ENCODE measurements at places on chromosomes 11 and 22.

- DNase-seq, result no peak
Measured at GRCh38 chr11:93067881-93068390, 98.5 kb downstream of the MTNR1B start.

DNA sequence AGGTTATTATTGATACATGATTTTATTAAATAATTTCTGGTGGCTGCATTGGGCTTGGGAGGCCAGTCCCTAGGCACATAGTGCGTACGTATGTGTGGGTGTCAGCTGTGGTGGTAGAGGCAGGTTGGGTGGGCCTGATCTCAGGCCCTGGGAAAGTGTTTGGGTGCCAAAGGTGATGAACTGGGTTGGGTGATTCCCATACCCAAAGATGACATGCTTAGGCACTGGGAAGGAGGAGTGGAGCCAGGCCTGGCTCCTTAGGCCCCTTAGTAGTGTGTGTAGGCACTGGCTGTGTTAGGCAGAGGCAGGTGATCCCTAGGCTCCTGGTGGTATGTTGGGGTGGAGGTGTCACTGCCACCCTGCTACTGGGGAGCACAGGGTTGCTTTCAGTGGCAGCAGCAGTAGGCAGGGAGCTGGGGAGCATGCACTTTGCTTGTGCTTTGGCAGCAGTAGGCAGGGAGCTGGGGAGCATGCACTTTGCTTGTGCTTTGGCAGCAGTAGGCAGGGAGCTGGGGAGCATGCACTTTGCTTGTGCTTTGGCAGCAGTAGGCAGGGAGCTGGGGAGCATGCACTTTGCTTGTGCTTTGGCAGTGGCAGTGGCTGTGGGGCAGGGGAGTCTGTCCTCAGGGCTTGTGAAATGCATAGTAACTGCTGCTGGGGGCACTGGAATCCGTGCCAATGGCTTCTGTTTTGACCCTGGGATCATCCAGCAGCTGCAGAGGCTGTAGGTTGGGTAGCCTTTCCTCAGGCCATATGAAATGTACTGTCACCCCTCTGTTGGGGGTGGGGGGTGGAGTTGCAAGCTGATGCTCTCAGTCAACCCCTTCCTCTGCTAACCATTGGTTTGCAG is 84.4 kb downstream of the RRM1 start:
- DNase-seq, result no peak

GRCh38 chr11:95923439-95923727 is 524 bp downstream of the MTMR2 start:
- DNase-seq, result no peak

GRCh38 chr22:48699511-48699910 is 1128.2 kb downstream of the BRD1 start:
- DNase-seq, result no peak

DNA sequence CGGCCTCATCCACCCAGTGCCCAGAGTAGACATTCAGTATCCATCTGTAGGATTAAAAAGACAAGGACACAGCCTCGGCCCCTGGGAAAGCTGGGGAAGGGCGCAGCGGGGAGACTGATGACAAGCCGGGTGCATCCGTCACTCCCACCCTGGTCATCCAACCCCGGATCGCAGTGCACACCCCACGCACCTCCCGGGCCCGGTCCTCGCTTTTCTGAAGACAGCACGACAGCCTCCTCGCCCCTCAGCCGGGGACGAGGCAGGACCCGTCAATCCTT is 1.1 kb downstream of the FCHSD2 start:
- no peak for DNase-seq

- no peak for DNase-seq
Measured at GRCh38 chr11:27203077-27203647, 159.9 kb downstream of the CCDC34 start.

GRCh38 chr22:42811459-42811858 is 45.6 kb downstream of the ARFGAP3 start:
- peak; percentile 75 for DNase-seq

DNA sequence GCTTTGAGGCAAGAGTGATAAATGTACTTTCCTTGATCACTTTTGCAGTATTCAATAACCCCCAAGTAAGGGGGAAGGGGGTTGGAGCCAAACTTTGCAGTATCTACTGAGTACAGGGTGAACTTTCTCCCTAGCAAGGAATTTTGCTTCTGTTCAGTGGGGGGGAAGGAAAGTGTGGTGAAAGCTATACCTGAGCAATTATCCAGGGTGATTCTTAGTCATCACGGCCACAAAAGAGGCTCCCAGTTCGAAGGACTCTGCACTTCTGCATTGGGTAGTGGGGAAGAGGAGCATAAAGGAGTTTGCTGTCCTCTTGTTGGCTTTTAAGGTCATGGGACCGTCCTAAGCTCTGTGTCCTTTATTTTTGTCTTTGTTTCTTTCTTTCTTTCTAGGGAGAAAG is 346.5 kb upstream of the SYN3 start:
- DNase-seq, result no peak

DNA sequence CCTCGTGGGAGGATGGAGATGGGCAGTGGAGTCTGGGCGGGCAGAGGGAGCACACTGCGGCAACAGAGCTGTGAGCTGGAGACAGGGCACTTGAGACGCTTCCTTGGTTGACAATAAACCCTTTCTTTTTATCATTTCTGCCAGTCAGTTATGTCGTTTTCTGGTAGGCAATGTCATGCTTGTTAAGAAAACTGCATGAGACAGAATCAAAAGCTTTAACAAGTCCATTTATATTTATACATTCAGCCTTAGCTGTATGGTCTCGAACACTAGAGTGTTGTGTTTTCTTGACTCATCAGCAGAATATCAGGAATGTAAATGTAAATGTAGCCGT is 31.9 kb downstream of the PPFIA1 start:
- no peak for DNase-seq

- DNase-seq, result no peak
Measured at GRCh38 chr11:132719684-132720083, 812.6 kb downstream of the OPCML start.

GRCh38 chr22:23752090-23752691 is 1.3 kb upstream of the ZNF70 start:
- DNase-seq, result no peak

DNA sequence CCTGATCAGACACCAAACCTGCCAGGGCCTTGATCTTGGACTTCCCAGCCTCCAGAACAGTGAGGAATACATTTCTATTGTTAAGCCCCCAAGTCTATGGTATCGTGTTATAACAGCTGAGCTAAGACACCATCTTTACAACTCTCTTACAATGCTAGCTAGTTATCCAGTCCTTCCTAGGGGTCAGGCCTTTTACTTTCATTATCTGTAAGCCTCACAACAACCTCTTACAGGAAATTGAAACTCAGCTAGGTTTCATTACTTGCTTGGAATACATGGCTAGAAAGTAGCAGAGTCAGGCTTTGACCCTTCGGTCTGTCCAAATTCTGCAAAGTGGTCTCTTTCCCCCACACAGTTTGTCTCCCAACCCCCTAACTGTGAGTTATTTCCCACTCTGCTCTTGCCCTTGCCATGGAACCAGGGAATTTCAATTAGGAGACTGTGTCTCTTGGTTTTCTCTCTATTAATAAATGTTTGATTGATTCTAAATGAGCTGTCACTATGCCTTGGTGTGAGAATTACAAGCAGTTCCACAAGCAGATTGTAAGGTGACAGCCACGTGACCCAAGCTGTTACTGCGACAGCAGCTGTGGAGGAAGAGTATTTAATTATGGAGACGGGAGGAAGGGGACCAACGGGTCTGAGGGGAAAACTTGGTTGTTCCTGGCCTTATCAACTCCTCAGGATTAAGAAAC is 38.4 kb upstream of the CLMP start:
- DNase-seq, result no peak

DNA sequence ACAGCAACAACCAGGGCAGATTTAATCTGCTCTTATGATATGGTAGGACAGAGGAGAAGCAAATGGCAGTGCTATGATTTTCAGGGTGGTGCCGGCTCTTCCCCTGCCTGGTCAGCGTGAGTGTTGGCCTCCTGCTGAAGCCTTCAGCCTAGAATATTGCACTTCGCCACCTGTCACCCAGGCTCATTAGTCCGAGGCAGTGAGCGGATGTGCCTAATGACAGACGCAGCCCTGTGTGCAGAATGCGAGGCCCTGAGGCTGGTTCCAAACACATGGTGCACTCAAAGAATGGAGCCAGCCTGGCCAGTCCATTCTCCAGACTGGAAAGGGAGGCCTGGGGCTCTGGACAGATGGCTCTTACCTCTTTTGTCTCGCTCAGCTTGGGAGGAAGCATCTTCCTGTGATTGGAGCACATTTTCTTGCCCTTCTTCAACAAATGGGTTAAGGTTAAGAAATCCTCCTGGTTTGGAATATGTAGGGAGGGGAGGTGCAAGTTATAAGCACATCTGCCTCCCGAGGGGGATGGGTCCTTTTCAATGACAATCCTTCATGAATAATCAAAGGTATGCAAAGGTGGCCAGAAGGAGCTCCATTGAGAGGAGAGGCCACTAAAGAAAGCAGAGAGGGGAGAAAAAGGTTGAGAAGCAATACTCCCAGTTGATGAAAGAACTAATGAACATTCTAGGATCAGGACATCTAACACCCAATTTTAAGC is 39.7 kb upstream of the GALNT18 start:
- no peak for DNase-seq

DNA sequence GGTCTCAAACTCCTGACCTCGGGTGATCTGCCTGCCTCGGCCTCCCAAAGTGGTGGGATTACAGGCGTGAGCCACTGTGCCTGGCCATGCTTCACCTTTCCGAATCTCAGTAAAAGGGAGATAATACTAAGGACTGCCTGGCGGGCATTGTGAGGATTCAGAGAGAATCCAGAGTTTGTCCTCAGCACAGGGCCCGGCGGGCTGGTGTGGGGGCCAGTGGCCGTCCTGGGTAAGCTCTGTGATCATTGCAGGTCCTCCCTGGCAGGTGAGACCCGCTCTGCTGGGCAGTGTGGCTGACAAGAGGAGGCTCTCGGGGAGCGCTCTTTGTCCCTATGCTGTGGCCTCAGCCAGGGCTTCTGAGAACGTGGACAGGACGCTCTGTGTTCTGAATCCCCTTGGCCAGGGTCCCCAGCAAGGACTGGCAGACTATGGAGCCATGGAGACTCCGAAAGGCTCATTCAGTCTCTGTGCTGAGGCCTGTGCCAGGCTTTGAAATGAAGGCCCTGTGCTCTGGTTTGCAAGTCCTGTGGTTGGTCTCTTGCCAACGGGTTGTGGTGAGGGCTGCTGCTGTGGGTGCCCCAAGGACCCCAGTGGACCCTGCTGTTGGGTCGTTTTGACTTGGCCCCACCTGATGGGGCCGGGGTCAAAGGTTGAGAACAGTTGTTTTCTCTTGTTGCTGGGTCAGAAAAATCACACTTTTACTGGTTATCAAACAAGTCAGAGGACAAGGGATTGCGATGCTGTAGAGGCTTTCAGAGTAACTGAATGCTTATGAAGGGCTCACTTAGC is 2.1 kb downstream of the TPCN2 start:
- DNase-seq, result no peak

DNA sequence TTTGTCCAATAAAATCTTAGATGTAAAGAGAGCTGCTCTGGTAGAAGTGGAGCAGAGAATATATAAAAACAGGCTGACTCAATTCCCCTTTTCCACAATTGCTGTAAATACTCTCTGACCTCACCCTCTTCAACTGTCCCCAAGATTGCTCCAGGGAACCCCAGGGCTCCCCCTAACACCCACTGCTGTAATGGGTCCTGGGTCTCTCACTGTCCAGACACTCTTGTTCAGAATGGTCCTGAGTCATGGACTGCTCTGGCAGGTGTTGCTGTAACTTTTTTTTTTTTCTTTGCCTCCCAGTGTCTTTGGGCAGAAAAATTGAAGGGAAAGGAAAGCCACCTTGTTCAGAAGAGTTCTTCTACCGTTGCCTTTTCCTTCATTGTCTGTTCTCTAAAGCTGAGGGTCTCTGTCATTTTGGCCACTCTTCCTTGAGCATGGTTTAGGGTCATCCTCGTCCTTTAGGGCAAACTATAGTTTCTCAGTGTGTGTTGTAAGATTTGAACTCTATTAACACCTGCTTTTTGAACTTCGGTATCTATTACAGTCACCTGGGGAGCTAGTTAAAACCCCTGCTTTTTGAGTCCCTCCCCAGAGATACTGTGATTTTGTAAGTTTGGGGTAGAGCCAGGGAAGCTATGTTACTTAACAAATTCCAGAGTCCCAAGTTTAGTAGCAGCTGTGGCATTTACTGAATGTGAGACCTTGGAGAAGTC is 209.5 kb downstream of the NAV2 start:
- DNase-seq, result no peak

GRCh38 chr22:37511395-37512104 is 7.7 kb downstream of the CARD10 start:
- no peak for DNase-seq

GRCh38 chr11:843818-844692 is 1.4 kb downstream of the TSPAN4 start:
- DNase-seq, result no peak

DNA sequence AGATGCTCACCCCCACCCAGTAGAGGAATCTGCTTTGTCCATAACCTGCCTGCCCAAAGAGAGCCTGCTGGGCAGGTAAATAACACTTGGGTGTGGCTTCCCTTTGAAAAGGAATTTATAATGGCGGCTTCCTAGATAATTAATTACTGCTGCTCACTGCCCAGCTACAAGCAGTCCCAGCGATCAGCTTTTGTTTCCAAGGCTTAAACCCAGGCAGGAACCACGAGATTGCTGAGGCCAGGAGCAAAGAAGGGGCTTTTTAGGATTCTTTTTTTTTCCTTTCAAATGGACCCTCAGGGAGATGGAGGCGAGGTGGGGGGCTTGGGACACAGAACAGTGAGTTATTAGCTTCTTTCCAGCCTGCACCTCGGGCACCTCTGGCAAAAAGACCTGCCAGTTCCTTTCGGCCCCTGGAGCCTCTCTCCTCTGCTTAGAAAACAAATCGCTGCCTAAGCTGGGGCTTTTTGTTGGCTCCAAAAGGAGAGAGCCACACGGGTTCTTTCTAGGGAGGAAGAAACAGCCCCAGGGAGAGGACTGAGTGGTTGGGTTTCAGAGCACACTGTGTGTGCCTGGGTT is 107.2 kb downstream of the TSPAN18 start:
- peak; percentile 42 for DNase-seq

GRCh38 chr11:128262463-128263345 is 324.7 kb downstream of the ETS1 start:
- DNase-seq, result no peak

DNA sequence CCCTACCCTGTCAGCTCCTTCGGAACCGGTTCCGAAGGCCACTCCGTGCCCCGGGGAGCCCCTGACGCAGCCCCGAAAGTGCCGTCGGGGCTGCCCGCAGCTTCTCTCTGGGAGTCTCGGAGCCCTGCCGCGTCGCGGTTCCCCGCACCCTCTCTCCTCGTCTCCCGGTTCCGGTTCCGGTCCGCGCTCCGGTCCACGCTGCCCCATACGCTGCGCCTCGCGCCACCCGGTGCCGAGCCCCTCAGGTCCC is 618 bp downstream of the MTA2 start:
- no peak for DNase-seq

DNA sequence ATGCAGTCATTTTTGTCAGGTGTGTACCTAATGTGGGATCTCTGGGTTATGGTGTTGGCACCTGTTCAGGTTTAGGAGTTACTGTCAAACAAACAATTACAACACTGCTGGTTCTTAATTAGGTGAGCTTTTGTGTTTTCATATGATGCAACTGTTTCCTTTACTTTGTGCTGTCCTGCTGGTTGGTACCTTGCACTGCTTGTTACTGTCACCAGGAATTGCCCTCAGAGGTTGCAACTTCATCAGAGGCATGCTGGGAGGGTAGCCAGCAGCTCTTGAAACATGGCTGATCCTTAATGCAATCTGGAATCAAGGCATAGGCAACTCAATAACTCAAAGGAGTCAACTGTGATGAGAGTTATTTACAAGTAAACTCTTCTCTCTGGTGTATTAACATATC is 400.3 kb downstream of the MIAT start:
- DNase-seq, result peak; percentile 72

- no peak for DNase-seq
Measured at GRCh38 chr11:280706-281485, 2.7 kb downstream of the NLRP6 start.

GRCh38 chr22:42484506-42484905 is 35.1 kb downstream of the RRP7A start:
- no peak for DNase-seq
